Myocyte (in vitro differentiated cells): ENCODE measurements at places on chromosomes 2 and 18.
A peak's percentile ranks its signal among the peaks of the same experiment; 100 is the strongest.

GRCh38 chr2:118945881-118946280 lies 3.9 kb downstream of the MARCO start:
- no peak for DNase-seq

DNA sequence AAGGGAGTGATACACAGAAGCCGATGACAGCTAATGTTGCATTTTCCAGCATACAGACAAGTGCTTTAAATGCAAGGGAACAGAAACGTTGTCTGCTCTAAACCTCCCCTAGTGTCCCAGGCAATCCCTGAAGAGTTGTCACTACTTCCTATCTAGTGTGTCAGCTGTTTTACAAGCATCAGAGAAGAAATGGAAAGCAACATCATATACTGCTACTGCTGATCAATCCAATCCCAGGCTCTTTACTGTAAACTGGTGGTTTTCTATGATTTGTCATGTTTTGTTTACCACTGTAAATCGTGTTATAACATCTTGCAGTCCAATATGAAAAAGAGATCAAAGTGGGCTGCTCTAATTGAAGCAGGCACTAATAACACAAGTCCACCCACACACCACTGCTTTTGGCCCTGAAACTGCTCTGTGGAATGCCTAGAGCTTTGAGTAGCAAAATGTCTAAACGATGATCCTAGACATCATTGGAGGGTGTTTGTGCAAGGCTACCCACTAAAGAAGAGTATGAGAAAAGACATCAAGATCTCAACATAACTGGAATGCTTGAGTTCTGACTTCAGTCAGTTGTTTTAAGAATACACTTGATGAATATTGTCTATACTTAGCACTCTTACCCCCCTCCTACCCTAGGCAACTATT lies 18.1 kb upstream of the ROCK1 start:
- DNase-seq: peak; percentile 36

GRCh38 chr2:73131807-73132206 lies 19.1 kb upstream of the RAB11FIP5 start:
- no peak for DNase-seq

GRCh38 chr18:76227759-76228158 lies 267.3 kb downstream of the ZNF516 start:
- no peak for DNase-seq

DNA sequence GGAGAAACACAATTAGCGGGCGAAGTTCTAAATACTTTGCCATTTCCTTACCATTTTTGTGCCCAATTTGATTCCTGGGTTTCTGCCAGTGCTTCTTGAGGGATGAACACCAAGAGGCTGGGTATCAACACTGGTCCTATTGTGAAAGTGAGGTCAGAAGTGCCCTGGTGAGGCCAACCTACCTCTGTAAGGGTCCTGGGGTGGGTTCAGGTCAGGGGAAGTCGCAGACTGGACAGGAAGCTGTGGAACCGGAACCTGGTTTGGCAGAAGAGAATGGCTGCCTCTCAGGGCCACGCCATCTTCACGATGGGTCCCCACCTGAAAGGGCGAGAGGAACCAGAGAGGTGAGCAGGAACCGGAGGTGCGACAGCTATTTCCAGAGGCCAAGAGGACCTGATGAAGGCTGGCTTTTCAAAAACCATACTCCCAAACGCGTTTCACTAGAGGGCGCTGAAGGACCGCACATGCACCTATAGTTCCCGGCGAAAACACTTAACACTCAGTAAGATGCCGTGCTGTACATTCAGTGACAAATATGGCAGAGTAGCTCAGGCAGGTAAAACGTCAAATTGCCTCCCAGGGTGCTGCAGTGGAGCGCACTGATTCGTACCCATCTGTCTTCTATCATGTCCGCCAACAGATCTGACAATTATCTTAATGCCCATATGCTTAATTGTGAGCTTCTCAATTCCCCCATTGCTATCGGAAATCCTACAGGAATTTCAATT lies 275.3 kb upstream of the CCDC68 start:
- peak; percentile 78 for DNase-seq

GRCh38 chr2:198710562-198710961 lies 747.2 kb downstream of the SATB2 start:
- no peak for DNase-seq

- no peak for DNase-seq
These were observed 197.4 kb upstream of the HDAC4 start for GRCh38 chr2:239598011-239598731.

DNA sequence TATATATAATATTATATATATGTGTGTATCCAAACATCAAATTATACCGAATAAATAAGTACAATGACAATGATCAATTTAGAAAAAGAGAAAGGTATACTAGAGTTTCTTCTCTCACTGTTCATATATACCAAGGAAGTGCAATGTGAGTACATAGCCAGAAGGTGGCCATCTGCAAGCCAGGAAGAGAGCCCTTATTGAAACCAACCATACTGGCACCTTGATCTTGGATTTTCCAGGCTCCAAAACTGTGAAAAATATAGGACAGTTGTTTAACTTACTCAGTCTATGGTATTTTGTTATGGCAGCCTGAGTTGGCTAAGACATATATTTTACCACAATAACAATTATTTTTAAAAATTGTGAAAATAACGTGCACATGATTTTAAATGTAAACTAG lies 1490.2 kb upstream of the SLC39A10 start:
- DNase-seq: peak; percentile 44

- DNase-seq: no peak
These were observed 602.9 kb downstream of the ARHGAP15 start for GRCh38 chr2:143732076-143732475.

DNA sequence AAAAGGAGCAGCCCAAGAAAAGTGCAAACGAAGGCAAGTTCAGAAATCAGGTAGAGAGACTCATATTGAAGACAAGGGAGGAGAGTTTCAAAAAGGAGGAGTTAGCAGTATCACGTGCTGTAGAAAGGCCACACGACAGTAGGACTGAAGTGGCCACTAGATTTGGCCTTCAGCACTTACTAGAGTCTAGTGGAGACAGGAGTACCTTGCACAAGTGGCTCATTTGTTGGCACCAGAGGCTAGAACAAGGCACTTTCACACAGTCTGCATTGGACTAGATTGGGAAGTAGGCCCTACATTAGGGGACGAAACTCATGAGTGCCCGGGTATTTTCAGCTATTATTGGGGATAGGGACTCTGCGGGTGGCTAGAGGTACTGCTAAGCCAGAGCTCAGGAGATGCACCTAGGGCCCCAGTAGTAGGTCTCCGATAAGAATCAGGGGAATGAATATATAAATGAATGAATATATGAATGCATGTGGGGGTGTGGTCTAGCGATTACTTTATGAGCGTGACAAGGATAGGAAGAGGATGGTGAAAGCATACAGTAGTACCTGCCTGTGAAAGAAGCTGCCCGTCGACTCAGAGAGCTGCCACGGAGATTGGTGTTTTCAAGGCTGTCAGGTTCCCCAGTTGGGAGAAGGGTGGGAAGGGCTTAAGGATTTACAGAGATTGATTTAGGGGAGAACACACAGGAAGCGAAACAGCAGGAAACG lies 1.4 kb upstream of the NCOA1 start:
- no peak for DNase-seq

- DNase-seq: no peak
These were observed 605 bp downstream of the WNT6 start for GRCh38 chr2:218859988-218860831.

- no peak for DNase-seq
These were observed 21.9 kb downstream of the TEX44 start for GRCh38 chr2:231614559-231615057.

DNA sequence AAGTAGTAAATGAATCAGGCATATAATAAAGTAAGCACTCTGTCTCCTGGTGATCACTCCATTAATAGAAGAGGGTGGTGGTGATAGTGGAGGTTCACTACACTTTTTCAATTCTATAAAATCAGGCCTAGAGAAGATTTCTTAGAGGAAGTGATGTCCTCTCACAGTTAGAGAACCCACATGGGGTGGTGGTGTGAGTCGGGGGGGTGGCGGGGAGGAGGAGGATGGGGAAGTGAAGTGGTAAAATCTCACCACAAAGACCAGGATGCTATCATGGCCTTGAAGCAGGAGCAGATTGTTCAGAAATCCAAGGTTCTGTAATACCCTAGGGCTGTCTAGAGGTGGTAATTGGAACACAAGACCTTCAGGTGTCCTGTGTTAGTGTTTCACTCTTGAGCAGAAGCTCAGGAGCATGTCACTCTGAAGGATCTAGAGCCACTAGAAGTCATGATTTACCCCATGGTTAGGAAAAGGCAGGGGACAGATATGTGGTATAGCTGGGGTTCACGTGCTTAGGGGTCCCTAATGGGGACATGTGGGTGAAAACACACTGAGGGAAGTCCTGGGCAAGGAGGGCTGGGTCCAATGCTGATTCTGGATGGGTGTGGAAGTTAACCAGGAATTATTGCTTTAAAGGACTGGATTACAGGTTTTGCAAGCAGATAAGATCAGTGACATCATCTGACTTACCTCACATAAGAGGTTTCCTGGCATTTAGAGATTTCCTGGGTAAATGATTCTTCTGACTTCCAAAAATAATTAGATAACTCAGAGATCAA lies 31.0 kb downstream of the RNF125 start:
- DNase-seq: no peak
